ENCODE measurements at places on chromosomes 4 and X. TPM values are rescaled to one million over a fixed set of nuclear protein-coding genes. Genes with fewer than 3 reads are reported as not detected.

The UGT2B11 gene
- not detected for polyA plus RNA-seq

The ATOH1 gene
- 0.04 TPM for polyA plus RNA-seq

The ANKRD37 gene
- polyA plus RNA-seq, result 64.1 TPM

The LIMCH1 gene
- polyA plus RNA-seq, result 9.0 TPM

The CTAG1B gene
- 0.04 TPM for polyA plus RNA-seq

The PTCHD1 gene
- 0.16 TPM for polyA plus RNA-seq

The CBLL2 gene
- polyA plus RNA-seq, result not detected

The RIPPLY1 gene
- polyA plus RNA-seq, result not detected

The DUSP21 gene
- not detected for polyA plus RNA-seq

The SRPK3 gene
- polyA plus RNA-seq, result 0.15 TPM

The MAGEE1 gene
- 1.2 TPM for polyA plus RNA-seq

The ENPP6 gene
- 0.20 TPM for polyA plus RNA-seq

The KDM6A gene
- polyA plus RNA-seq, result 13.5 TPM

The LYAR gene
- 17.2 TPM for polyA plus RNA-seq

The LETM1 gene
- polyA plus RNA-seq, result 30.7 TPM

The COL25A1 gene
- 0.06 TPM for polyA plus RNA-seq

The HSD17B11 gene
- 9.9 TPM for polyA plus RNA-seq

The SLC4A4 gene
- 0.75 TPM for polyA plus RNA-seq

The SMARCA5 gene
- 11.1 TPM for polyA plus RNA-seq

The PNMA6A gene
- polyA plus RNA-seq, result 0.15 TPM

The HPSE gene
- 15.9 TPM for polyA plus RNA-seq

The PRPS2 gene
- polyA plus RNA-seq, result 19.7 TPM

The C4orf51 gene
- not detected for polyA plus RNA-seq

The UBQLN2 gene
- 5.4 TPM for polyA plus RNA-seq

The TRIM61 gene
- 0.06 TPM for polyA plus RNA-seq

The ADD1 gene
- polyA plus RNA-seq, result 102 TPM

The SMIM43 gene
- polyA plus RNA-seq, result 0.04 TPM

The IGFBP7 gene
- 80.7 TPM for polyA plus RNA-seq

The PPEF2 gene
- polyA plus RNA-seq, result not detected

The CNKSR2 gene
- 0.10 TPM for polyA plus RNA-seq

The FGF2 gene
- polyA plus RNA-seq, result 0.99 TPM

The ADH1B gene
- 72.0 TPM for polyA plus RNA-seq

The IL1RAPL1 gene
- polyA plus RNA-seq, result 0.02 TPM

The GC gene
- polyA plus RNA-seq, result not detected

The ITM2A gene
- polyA plus RNA-seq, result 9.7 TPM

The COL4A6 gene
- polyA plus RNA-seq, result 5.9 TPM

Data from esophagus (tissue), 2 donors.